Activated CD4-positive, alpha-beta T cell treated with anti-CD3 and anti-CD28 coated beads, Interleukin-2, amount 10 ng/mL, durations not matched to agents 7 days and 5 days (primary cell): ENCODE measurements at places on chromosomes 11 and 22.
A peak's percentile ranks its signal among the peaks of the same experiment; 100 is the strongest.

- no peak for DNase-seq
Observed at GRCh38 chr22:37500745-37501609, 14.8 kb upstream of the MFNG start.

GRCh38 chr11:131796541-131796940 lies 426.1 kb downstream of the NTM start:
- no peak for DNase-seq

DNA sequence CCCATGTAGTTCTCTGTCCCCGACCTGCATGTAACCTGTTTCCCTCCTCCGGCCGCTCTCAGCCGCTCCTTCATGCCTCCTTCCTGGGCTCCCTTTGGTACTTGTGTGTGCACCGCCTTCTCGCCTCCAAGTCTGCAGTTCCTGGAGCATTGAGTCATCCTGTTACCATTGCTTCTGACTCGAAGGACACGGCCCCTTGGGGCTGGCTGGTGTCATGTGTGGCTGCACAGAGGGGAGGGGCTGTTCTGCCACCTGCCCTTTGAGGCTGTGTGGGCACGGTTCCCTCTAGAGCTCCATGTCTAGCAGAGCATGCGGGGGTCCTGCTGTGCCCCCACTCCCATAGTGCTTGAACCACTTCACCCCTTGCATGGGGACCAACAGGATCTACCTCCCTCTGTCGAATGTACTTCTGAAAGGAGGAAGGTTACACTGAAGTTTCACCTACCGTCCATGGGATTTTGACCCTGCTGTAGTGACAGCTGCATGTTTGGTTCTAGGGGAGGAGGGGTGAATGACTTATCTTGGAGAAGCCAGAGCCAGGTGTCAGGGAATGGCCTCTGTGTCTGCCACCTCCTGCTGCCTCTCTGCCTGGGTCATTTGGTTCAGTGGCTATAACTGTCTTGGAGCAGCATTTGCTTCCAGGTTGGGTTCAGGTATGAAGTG lies 39.6 kb downstream of the BCR start:
- DNase-seq, result peak; percentile 74

- no peak for DNase-seq
Observed at GRCh38 chr11:24199461-24199860, 297.4 kb upstream of the LUZP2 start.

GRCh38 chr11:85831050-85831449 lies 20.1 kb upstream of the SYTL2 start:
- no peak for DNase-seq

DNA sequence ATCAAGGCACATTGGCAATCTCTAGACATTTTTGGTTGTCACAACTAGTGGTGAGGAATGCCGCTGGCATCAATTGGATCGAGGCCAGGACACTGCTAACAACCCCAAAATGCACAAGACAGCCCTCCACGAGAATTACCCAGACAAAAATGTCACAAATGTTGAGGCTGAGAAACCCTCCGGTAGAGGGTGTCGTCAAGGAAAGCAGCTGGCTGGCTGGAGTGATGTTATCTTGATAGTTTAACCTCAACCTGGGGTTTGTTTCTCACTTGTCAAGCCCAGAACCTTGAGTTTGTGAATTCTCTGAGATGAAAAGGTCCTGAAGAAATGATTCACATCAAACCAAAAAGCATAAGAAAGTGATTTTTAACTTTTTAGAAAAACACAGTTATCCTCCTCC lies 21.1 kb upstream of the TMPRSS13 start:
- DNase-seq, result peak; percentile 81

DNA sequence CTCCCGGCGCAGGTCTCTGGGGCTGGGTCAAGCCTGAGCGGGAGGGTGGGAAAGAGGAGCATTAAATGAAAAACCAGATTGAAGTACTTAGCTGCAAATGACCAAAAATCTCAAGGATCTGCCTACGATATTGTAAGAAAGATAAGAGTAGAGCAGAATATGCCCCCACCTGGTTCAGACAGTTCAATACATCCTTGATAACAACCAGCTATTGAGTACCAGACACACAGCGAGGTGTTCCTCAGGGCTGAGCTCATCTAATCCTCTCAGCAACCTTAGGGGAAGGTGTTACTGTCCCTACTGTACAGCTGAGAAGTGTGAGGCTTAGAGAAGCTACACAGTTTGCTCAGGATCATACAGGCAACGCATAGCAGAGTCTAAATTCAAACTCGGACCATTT lies 27.4 kb upstream of the HMGXB4 start:
- no peak for DNase-seq

- no peak for DNase-seq
Observed at GRCh38 chr22:37496651-37497050, 10.5 kb upstream of the MFNG start.

DNA sequence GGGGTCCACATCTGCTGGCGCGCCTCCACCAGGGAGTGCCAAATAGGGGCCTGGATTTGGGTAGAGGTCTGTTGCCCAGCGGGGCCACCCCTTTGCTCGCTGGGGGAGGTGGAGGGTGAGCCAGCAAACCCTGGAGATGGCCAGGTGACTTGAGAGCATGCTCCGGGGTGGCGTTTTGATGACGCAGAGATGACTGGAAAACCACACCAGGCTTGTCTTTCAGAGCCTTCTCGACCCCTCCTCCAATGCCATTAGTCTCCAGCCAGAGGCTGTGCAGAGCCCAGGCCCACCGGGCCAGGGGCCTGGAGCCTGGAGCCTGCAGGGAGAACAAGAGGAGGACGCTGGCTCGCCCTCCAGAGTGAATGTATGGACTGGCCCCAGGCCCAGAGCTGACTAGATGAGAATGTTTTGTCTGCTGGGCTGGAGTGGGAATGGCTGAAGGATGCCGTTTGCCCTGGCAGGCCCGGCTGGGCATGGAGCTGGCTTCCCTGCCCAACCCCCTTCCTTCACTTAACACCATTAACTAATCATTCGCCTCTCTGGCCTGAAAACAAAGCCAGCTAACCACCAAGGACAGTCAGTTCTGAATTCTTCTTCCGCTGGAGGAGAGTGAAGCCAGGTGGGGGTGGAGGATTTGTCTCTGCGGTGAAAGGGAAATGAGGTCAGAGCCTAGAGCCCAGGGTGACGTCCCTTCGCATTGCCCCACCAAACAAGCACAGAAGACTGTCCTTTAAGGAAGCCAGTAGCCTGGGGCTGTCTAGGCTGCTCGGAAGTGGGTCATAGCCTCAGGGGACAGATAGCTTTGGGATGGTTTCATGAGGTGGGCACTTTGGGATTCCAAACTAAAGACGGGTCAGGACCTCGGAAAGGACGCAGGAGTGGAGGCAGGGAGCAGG lies 1.6 kb upstream of the MCAM start:
- no peak for DNase-seq
